ENCODE measurements at places on chromosomes 1 and 21. TPM values are rescaled to one million over a fixed set of nuclear protein-coding genes. Genes with fewer than 3 reads are reported as not detected.

LPAR3 gene
- 3.0 TPM for total RNA-seq

- no peak overlapping the region for H3K4me3 ChIP-seq
- no peak for DNase-seq
- H3K36me3 ChIP-seq: no peaks in the 10 kb centered on the region
- no peak overlapping the region for H3K27ac ChIP-seq
- peaks cover 6% of the 10 kb centered on the region for H3K4me1 ChIP-seq
Observed at GRCh38 chr1:23590058-23590783, 30.9 kb upstream of the ID3 start.

DAB1 gene
- 9.2 TPM for total RNA-seq

GRCh38 chr21:32585970-32586369 lies 647 bp upstream of the TCP10L start:
- H3K36me3 ChIP-seq: no peaks in the 10 kb centered on the region
- no peak for DNase-seq
- H3K4me1 ChIP-seq: no peaks in the 10 kb centered on the region
- no peaks in the 10 kb centered on the region for H3K27me3 ChIP-seq

CLCA2 gene
- not detected for total RNA-seq

- H3K27me3 ChIP-seq: no peaks in the 10 kb centered on the region
- peak; percentile 3 for DNase-seq
- H3K4me1 ChIP-seq: no peaks in the 10 kb centered on the region
- H3K4me3 ChIP-seq: no peak overlapping the region
Observed at GRCh38 chr1:212664409-212665199, 35.0 kb downstream of the BATF3 start.

- H3K4me3 ChIP-seq: no peak within 1 kb of the TSS
- H3K36me3 ChIP-seq: no peaks in the 10 kb centered on the region
- no peak within 1 kb of the TSS for H3K27ac ChIP-seq
Observed at GRCh38 chr1:89065079-89065868, at the start of gene GBP1. GBP1 (minus strand) TSS chr1:89065208; CDS start chr1:89063234, 1,974 bp downstream.

DNA sequence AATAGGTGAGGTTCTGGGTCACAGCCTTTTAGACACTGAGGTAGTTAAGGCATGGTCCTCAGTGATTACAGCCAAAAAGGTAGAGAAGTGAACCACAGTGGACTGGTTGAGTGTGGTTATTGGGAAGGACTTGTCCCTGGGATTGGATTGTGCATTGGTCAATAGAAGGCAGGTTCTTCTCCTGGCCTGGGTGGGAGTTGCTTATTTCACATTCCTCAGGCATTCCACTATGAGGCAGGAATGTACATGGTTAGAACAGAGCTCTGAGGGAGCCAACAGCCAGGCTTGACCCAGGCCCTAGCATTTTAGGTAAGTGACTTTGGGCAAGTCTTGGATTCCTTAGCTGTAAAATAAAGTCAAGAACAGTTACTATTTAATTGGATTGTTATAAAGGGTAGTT lies 97.9 kb upstream of the MARK1 start:
- no peaks in the 10 kb centered on the region for H3K27me3 ChIP-seq
- H3K36me3 ChIP-seq: no peaks in the 10 kb centered on the region
- no peak overlapping the region for H3K4me3 ChIP-seq
- no peak for DNase-seq

DNA sequence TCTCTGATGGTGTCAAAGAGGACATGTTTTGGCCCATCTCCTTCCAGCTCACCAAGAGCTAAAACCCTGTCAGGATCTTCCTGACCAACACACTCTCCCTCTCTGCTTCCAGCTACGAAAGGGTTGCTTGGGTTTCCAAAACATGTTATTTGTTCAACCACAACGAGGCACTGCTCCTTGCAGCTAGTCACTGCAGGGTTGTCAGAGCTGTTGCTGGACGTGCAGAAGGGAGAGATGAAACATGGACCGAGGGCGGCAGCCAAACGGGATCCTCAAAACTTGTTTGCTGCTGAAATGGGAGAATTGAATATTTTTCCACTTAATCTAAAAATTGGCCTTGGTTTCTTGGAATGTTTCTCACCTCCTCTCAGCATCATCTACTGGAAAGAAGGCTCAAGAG lies 12.4 kb downstream of the ZBTB18 start:
- no peak overlapping the region for H3K27ac ChIP-seq
- H3K36me3 ChIP-seq: no peaks in the 10 kb centered on the region
- no peaks in the 10 kb centered on the region for H3K27me3 ChIP-seq
- H3K4me3 ChIP-seq: no peak overlapping the region
